ENCODE measurements at places on chromosomes 1 and 21.

GRCh38 chr1:52852854-52853253 lies 10.3 kb downstream of the ZYG11A start:
- no peak for DNase-seq

DNA sequence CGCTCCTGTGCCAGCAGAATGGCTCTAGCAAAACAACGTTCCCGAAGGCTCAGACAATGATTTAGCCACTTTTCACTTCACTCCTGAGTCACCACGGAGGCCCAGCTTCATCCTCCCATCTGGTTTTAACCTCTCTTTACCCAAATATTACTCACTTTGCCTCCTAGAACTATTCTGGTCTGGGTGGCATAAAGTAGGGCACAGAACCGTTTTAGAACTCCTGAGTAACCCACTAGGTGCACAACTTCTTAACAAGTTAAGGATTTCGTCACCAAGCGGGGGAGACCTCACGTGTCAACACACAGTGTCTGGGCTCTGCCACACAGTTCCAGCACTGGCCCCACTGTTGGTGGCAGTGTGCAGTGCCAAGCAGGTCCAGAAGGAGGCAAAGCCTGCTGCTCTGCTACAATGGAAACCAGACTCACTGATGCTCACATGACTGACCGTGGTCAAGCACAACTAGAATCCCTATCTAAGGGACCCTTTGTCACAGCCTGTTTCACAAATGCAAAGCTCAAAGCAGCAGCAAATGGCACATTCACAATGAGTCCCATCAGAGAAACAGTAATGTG lies 121.7 kb downstream of the SIPA1L2 start:
- no peak for DNase-seq

GRCh38 chr1:27255136-27255535 lies 20.7 kb downstream of the WDTC1 start:
- DNase-seq = no peak

DNA sequence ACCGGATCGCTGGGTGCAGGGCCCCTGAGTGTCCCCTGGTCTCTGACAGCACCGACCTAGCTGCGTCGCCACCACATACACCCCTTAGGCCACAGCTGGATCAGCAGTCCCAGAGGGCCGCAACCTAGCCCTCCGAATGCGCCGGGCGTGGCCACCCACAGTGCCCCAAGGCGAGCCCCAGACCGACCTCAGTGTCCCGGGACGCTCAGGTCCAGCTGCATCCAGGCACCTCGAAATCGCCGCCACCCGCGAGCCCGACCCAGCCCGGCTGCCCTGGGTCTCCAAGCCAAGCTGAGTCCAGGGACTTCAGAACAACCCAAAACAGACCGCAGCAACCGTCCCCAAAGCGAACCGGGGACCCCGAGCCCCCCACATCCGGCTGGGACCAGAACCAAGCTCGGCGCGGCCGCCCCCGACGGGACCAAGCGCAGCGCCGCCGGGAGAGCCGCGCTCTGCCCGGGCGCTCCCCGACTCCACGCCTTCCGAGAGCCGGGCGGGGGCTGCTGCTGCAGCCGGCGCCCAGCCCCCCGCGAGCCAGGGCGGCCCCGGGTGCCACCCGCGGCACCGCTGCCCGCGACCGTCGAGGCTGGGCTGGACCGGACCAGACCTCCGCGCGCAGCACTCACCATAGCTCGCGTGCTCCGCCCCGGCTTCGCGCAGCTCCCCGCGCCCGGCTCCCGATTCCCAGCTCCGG lies 54.6 kb upstream of the ECE1 start:
- no peak for DNase-seq

GRCh38 chr1:86708920-86709319 lies 4.5 kb downstream of the SH3GLB1 start:
- DNase-seq = no peak

GRCh38 chr1:1432951-1433803 lies 2.3 kb upstream of the VWA1 start:
- DNase-seq = no peak

DNA sequence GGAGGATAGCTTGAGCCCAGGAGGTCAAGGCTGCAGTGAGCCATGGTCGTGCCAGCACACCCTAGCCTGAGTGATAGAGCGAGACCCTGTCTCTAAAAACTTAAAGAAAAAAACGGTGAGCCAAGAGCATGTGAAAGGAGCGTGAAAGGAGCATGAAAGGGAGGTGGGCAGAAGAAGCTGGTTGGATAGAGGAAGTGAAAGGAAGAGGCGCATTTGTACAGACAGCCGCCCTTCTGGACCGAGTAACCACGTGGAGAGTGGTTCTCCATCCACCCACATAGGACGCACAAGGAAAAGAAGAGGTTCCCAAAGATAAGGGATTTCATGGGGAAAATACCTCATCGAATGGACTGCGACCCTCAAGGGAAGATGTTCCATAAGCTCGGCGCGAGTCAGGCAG lies 60.4 kb upstream of the IFNAR2 start:
- no peak for DNase-seq

DNA sequence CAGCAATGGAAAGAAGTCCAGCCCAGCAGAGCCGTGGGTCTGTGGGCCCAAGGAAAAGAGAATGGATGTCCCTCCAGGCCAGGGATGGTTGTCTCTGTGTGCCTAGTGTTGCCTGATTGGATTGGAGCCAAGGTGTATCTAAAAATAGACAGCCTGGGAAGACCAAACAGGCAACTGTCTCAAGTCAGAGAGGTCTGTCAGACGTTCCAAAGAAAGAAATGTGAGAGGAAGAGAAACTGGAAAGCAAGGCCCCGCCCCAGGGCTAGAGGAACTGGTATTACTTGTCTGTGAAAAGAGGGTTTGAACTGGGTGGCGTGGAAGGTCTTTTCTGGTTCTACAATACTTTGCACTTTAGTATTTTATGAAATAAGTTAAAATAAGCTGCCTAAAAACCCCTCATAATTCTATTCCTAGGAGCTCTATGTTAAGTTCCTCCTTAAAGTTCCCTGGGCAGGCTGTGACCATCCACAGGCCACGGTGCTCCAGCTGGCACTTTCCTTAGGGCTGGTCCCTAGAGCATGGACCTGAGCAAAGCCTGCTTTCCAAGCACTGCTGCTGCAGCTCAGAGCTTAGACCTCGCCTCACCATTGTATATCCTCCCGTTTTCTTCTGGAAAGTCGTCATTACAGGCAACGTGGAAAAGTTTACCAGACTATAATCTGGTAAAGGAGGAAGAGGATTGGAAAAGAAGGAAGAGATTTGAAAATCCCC lies 151.6 kb downstream of the DISC1 start:
- DNase-seq = no peak

- peak; percentile 82 for DNase-seq
Observed at GRCh38 chr1:5098981-5099385, 444.6 kb downstream of the AJAP1 start.

GRCh38 chr1:212431644-212432043 lies 1.1 kb upstream of the NENF start:
- DNase-seq = no peak

- DNase-seq = no peak
Observed at GRCh38 chr1:56566994-56567393, 12.4 kb downstream of the PLPP3 start.

All from NCI-H748 treated with DMSO at 0.1 percent for 48 hours (cell line).